Dorsolateral prefrontal cortex (tissue), 122 donors: ENCODE measurements at places on chromosomes 16 and 17.
A peak's percentile ranks its signal among the peaks of the same experiment; 100 is the strongest.

- no peak for DNase-seq
These were observed 30.0 kb downstream of the CHD9 start for GRCh38 chr16:53084746-53085334.

GRCh38 chr17:73747221-73748002, 103.2 kb upstream of the SDK2 start:
- no peak for DNase-seq

DNA sequence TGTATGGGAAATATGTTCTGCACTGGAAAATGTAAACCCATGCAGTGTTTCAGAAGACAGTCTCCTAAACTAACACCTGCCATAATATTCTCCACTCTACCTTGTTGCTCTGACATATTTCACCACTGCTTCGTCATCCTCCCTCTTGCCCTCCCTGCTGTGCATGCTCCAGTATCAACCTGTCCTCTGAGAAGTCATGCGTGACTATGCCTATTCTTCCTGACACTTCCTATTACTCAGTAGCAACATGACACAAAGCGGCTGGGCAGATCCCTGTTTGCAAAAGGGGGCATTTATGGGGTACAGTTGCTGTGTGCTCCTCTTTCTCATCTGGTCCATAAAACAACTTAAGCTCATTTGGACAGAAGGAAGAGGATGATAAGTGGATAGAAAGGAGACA, 805.6 kb upstream of the EEF2KMT start:
- DNase-seq = no peak

DNA sequence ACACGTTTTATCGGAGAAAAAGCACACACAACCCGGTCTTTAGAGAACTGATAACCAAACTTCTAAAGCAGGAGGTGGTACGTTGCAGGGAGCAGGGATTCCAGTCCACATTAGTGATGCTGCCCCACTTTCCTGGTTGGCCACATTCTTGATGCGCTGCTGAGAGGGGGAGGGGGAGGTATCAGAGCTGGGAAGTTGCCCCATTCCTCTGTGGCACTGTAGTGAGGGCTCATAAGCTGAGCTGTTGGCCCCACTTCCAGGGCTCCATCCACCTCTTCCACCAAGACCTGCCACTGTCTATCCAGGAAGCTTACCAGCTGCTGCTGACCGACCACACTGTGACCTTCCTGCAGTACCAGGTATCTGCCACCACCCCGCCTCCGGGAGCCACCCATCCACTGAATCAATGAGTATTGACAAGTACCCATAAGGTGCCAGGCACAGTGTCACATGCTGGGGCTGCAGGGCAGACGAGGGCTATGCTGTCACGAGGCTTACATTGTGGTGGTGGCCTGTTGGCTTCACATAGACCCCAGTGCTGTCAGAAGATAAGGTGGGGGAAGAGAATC, 1.1 kb downstream of the TSEN54 start:
- no peak for DNase-seq

- no peak for DNase-seq
These were observed 7.9 kb downstream of the KCTD5 start for GRCh38 chr16:2689968-2690801.

- no peak for DNase-seq
These were observed 19.9 kb upstream of the PLLP start for GRCh38 chr16:57304169-57305061.

GRCh38 chr16:27778171-27778925, 228.4 kb downstream of the KATNIP start:
- no peak for DNase-seq

GRCh38 chr17:61660746-61661485, 69.9 kb upstream of the NACA2 start:
- no peak for DNase-seq

GRCh38 chr17:60167065-60167741, 17.4 kb downstream of the CA4 start:
- DNase-seq = no peak

- no peak for DNase-seq
These were observed 31.8 kb downstream of the C16orf82 start for GRCh38 chr16:27098366-27099049.

- no peak for DNase-seq
These were observed 18.5 kb upstream of the SCNN1B start for GRCh38 chr16:23283571-23283970.

- no peak for DNase-seq
These were observed 31.4 kb downstream of the BANP start for GRCh38 chr16:87982581-87983041.

- no peak for DNase-seq
These were observed 20.5 kb downstream of the SRCIN1 start for GRCh38 chr17:38585056-38585917.

- DNase-seq = peak; percentile 26
These were observed 797 bp downstream of the HES7 start for GRCh38 chr17:8122924-8123694.

GRCh38 chr17:11638700-11639265, 40.5 kb downstream of the DNAH9 start:
- no peak for DNase-seq

DNA sequence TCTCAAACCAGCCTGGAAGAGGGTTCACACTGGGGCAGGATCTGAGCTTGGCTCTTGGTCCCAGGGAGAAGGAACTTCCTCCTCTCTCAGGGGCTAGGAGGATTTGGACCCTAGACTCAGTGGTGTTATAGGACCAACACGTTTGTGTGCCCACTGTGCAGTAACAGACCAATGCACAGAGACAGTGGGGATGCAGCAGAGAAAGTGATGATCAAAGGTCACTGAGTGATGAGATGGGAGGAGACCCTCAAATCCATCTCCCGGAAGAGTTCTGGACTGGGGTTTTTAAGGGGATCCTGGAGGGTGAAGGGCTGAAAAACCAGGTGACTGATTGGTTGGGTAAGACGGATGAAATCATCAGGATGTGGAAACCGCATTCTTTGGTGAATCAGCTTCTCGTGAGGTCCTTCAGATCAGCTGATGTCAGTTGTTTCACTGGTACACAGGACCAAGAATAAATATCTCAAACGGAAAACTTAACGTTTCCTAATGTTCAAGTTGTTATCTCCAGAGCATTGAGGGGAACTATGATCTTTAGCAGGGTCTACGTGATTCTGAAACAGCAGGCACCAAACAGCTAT, 3.3 kb upstream of the VAC14 start:
- no peak for DNase-seq

GRCh38 chr16:72989579-72990551, 58.1 kb downstream of the ZFHX3 start:
- DNase-seq = no peak

GRCh38 chr17:13600475-13601321, 1.0 kb downstream of the HS3ST3A1 start:
- DNase-seq = no peak

- no peak for DNase-seq
These were observed 33.8 kb upstream of the DNAH17 start for GRCh38 chr17:78610951-78611511.
